ENCODE measurements at places on chromosomes 12 and 14.
A peak's percentile ranks its signal among the peaks of the same experiment; 100 is the strongest.

DNA sequence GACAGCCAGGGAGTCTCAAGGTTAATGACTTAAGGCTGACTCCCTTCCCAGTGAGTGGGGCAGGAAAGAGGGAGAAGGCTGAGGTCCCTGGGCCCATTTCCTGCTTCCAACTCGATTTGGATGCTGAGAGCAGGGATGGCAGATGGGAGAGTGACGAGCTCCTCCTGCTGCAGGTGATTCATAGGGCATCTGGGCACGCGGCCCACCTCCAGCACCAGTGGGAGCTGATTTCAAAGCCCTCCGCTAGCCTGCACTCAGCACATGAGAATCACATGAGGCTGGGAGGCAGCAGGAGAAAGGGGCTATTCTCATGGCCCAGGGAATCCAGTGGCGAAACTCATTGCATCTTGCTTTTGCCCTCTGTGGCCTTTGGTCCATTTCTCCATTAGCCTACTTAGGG, 90.8 kb downstream of the SSPN start:
- no peak for DNase-seq

- DNase-seq = no peak
Measured at GRCh38 chr14:82602794-82603193, 1069.1 kb upstream of the SEL1L start.

DNA sequence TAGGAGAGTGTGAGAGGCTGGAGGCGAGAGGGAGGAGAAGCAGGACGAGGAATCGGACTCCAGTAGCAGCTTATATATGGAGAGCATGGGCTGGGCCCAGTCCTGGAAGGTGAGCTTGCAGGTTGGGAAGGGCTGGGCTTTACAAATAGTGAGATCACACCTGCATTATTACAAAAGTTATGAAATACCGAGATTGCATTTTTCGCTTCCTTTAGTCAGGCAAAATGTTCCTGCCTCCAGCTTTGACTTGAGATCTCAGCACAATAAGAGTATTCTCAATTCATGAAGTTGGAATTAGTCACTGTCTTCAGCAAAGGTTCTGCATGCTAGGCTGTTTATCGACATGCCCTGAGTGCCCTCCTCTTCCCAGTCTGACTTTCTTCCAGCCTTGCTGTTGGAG, at the start of gene KRT6B:
Gene KRT6B, minus strand, starts transcription at position 46 of the 400 bp plus-strand sequence. CDS start 68 bp downstream, outside the sequence.
- no peak for DNase-seq

GRCh38 chr14:20409226-20409625, 4.1 kb downstream of the TEP1 start:
- DNase-seq = no peak

- no peak for DNase-seq
Measured at GRCh38 chr14:46322730-46323403, 328.7 kb downstream of the RPL10L start.

GRCh38 chr12:12813120-12814101, at the start of gene DDX47:
TSS of gene DDX47 (plus strand) at chr12:12813346. CDS start at chr12:12813368, 22 bp downstream.
- DNase-seq = no peak

GRCh38 chr12:75658901-75659823, 147.8 kb upstream of the KRR1 start:
- DNase-seq = no peak

DNA sequence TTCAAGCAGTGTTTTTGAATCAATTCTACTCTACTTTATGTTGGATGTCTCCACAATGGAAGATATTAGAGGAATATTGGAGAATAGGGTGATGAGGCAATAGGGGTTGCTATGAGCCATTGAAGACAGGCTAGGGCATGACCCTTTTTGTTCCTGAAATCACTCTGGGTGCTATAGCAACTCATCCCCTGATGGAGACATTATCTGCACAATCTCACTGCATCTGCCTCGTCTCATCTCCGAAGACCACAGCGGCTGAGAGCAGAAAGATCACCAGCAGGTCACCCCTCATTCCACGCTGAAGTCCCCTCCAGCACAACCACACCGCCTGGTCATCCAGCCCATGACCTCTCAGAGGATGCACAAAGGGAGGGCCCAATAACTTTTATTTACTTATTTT, 150.4 kb upstream of the TMEM132C start:
- DNase-seq = no peak

- DNase-seq = no peak
Measured at GRCh38 chr12:104974626-104975290, 11.4 kb upstream of the NOPCHAP1 start.

DNA sequence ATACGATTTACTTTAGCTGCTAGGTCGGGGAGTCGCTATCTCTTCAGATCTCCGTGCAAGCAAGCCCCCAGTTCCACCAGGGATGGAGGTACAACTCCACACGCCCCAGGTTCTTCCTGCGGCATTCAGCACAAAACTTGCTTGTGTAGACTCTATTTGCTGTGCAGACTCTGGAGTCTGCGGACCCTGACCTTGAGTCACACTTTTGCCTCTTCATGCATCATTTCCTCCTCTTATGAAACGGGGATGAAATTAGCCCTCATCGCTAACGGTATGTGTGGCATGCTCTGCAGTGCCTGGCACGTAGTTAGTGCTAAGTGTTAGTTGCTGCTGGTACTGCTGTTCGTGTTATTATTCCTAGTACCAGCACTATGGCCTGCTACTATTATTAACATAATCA, 84.4 kb downstream of the TMEM132D start:
- DNase-seq = no peak

DNA sequence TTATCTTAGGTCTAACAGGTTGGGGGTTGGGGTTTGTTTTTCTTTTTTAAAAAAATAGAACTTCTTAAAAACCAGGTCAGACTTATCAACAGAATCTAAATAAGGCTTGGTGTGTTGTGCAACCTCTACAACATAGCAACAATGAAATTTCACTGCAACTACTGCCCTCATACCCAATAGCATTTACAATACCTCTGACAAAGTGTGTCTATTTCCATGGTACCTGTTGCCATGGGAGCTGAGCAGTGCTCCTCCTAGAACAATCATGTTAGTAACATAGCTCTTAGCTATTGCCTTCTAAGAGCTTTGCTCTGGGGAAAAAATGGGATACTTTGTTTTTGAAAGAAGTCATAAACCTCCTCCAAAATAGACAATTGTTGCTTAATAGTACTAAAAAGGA, 103.3 kb upstream of the CCDC175 start:
- DNase-seq = no peak

DNA sequence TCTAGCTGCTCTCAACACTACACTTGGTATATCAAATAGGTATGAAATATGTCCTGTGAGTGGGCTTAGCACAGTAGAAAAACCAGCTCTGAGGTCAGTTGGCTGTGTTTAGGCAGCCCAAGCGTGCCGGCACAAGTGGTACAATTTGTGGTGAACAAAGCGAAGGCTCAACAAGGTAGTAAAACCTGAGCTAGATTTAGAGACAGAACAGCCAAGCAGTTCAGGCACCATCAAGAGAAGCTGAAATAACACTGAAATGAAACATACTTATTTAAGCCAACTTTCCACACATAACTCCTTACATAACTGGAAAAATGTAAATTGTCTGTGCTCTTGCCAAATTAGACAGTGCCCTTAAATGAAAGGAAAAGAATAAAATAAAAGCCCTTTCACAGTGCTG, 596.8 kb upstream of the FBXO33 start:
- DNase-seq = no peak

GRCh38 chr14:51284241-51284640, 44.2 kb downstream of the TMX1 start:
- DNase-seq = no peak

GRCh38 chr12:10558301-10558700, 52.6 kb downstream of the EIF2S3B start:
- DNase-seq = no peak

GRCh38 chr12:27607591-27607990, 83.6 kb downstream of the PPFIBP1 start:
- DNase-seq = no peak

DNA sequence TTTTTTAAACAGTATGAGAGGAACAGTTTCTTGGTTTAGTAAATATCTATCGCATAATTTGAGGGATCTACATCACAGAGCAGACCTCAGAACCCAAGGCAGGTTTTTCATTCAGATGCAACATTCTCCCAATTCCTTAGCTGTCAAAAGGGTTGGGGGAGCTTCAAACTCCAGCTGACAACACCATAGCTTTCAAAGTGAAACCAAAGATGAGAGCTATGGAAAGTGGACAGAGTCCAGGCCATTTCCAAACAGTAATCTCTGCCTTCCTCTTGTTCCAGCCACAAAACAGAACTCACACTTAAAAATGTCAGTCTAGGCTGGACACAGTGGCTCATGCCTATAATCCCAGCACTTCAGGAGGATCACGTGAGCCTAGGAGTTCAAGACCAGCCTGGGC, 87.8 kb downstream of the SPRING1 start:
- no peak for DNase-seq

- peak; percentile 61 for DNase-seq
Measured at GRCh38 chr14:22536853-22537338, 52.1 kb downstream of the DAD1 start.

DNA sequence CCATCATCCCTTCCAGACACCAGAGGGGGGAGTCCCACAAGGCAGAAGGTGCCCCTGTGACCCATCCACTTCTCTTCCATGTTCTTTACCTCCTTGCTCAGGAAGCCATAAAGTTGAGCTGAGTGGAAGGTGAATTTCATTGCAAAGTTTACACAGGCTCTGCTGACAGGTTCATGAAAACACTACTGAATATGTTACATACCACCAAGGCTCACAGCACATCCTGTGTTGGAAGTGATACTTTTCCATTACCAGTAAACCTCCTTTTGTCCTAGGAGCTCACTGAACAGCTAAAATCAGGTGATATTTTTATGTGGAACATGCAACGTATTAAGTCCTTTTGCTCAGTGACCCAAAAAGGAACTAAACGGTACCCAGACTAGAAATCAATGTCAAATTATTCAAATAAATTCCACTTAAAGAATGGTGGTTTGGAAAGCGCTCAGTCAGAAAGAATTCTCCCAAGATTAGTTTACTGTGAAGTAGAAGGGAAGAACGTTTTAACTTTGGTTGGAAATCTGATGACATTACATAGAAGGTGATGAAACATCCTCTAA, 196.2 kb upstream of the NUDT4 start:
- DNase-seq = no peak

DNA sequence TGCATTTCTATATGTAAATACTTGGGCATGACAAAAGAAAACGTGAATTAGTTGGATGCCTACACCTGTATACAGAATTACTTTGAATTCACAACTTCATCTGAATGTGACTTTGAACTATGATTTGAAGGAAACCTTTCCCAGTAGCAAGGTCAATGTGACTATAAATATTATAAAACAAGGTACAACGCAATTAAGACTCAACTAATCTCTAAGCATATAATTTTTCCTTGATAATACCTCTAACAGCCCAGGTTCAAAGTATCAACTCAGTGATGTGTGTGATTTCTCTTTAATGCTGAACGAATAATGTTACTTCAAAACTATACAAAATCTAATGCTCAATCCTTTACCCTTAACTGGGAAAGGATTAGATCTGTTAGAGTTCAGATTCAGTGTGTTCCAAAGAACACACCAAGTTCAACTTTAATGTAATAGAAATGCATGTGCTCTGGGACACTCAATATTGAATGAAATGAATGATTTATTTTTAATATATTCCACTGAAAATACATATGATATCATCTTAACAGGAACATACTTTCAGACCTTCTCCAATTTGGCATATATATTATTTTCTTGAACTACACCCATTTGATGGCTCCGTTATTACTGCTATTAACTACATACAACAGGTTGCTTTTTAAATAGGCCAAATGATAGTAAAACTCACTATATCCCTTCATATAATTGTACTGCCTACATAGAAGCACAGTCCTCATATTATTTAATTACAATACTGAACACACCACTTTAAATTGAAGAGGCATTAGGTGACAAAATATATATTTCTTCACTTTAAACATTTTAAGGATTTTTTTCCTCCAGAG, 40.1 kb upstream of the MTERF2 start:
- DNase-seq = no peak

DNA sequence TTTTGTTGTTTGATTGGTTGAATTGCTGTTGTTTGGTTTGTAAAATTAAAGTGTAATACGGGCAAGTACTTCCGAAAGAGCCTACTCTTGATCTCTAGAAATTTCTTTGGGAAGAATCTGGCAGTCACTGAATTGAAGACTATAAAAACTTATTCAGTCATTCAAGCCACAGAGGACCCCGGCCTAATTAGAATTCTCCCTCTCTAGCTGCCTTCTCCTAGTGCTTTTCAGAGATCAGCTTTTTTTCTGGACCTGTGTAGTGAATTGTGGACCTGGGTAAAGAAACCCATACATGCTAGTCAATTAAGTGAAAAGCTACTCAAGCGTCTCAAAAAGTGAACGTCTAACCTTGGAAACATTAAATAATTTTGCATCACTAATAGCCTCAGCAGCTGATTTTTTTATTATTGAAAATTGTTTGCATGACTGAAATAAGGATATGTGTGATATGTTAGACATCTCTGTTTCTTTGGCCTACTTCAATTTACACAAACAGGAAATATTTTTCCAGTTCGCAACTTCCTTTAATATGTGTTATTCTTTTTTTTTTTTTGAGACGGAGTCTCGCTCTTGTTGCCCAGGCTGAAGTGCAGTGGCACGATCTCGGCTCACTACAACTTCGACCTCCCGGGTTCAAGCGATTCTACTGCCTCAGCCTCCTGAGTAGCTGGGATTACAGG, 27.2 kb downstream of the EFCAB11 start:
- DNase-seq = no peak

DNA sequence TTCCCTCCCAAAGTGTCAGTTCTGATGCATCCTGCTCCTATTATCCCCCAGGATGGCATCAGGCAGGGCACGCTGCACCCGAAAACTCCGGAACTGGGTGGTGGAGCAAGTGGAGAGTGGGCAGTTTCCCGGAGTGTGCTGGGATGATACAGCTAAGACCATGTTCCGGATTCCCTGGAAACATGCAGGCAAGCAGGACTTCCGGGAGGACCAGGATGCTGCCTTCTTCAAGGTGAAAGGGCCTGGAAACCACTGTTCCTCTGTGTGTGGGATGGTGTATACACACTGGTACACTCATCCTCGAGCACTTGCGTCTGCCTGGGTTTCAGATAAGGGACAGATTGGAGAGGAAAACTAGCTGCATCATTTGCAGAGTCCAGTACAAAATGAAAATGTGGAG, 1.0 kb downstream of the IRF9 start:
- no peak for DNase-seq

GRCh38 chr14:71049435-71050133, 142.3 kb downstream of the PCNX1 start:
- DNase-seq = no peak

DNA sequence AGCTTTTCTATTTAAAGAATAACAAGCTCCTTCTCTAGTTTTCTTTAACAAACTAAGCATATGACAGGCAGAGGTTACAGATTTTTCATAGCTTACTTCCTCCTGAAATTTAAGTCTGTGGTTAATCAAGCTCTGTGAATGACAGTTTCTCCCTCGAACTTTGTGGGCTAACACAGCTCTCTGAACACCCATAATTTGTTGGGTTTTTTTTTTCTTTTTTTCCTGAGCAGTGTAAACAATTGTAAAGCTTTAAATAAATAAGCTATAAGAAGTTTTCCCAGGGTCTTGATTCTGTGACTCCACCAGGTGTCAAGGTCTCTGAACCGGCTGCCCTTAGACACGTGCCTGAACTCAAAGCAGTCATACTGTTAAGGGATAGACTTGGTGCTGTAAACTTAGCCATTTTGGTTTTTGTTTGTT, 128.1 kb upstream of the AMIGO2 start:
- no peak for DNase-seq

Measured in Panc1 (cell line).